ENCODE measurements at places on chromosomes 2 and 18.

DNA sequence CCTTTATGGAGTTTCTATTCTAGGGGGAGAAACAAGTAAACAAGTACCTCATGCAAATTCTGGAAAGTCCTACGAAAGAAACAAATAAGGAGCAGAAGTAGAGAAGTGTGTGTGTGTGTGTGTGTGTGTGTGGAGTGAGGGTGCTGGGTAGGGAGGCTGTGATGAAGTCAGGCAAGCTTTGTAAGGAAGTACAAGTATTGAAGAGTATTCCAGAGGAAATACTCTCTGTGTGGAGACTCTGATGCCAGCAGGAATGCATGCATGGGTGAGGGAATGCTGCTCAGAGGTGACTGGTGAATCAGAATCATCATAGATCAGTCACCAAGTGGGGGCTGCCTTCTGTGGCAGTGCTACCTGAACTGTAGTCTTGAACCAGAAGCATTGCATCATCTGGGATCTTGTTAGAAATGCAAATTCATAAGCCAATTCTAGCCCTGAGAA is 34.5 kb downstream of the SLC4A3 start:
- DNase-seq: no peak

GRCh38 chr2:33275689-33276444 is 200.6 kb upstream of the RASGRP3 start:
- no peak for DNase-seq

DNA sequence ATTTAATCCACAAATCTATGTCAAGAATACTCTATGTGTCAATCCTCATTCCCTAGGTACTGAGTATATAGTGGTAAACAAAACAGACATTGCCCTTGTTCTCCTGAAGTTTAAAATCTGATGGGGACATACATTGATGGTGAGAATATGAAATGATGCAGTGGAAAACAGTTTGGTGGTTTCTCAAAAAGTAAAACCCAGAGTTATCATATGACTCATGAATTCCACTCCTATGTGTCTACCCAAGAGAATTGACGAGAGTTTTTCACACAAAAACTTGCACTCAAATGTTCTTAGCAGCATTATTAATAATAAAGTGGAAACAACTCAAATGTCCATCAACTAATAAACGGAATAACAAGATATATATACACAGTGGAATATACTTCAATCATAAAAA is 586.7 kb downstream of the CCDC85A start:
- DNase-seq: peak; percentile 1

- DNase-seq: no peak
Observed at GRCh38 chr18:77096936-77097886, 35.4 kb downstream of the MBP start.

Data from GM13976 (cell line).